ENCODE measurements at places on chromosomes 16 and 17. TPM values are rescaled to one million over a fixed set of nuclear protein-coding genes. Genes with fewer than 3 reads are reported as not detected.

Gene PRSS53
- total RNA-seq, result 7.5 TPM

Gene SEZ6L2
- 0.21 TPM for total RNA-seq

Gene TPPP3
- 2.8 TPM for total RNA-seq

Gene OR4D1
- total RNA-seq, result not detected

Gene C16orf82
- not detected for total RNA-seq

Gene SLC13A2
- not detected for total RNA-seq

Gene KRT24
- not detected for total RNA-seq

Gene HYDIN
- 1.2 TPM for total RNA-seq

Gene GRAP
- total RNA-seq, result 1.8 TPM

Gene PDE6G
- not detected for total RNA-seq

Gene NTN3
- not detected for total RNA-seq

Gene SEPTIN1
- total RNA-seq, result not detected

Gene NUFIP2
- total RNA-seq, result 11.0 TPM

Gene KRT20
- total RNA-seq, result not detected

Gene CDRT15L2
- not detected for total RNA-seq

Gene MYO15A
- 2.0 TPM for total RNA-seq

Gene SMIM22
- total RNA-seq, result not detected

Gene C17orf50
- not detected for total RNA-seq

Gene CMTM1
- total RNA-seq, result not detected

Gene CACNA1H
- 57.5 TPM for total RNA-seq

Gene CA5A
- not detected for total RNA-seq

Gene HNF1B
- total RNA-seq, result not detected

Gene HOXB4
- 20.4 TPM for total RNA-seq

Gene ABAT
- total RNA-seq, result 1.8 TPM

Gene SLC25A39
- 182 TPM for total RNA-seq

Gene PRPF8
- 114 TPM for total RNA-seq

Gene PRSS36
- 1.4 TPM for total RNA-seq

Gene ACAP1
- 12.0 TPM for total RNA-seq

Gene LMF1
- total RNA-seq, result 26.9 TPM

Gene KRT33A
- not detected for total RNA-seq

Gene AOC3
- 128 TPM for total RNA-seq

Gene CES3
- total RNA-seq, result not detected

Gene RND2
- total RNA-seq, result 7.3 TPM

Gene RPL13
- total RNA-seq, result 8,360 TPM

Gene SLC16A6
- total RNA-seq, result not detected

Gene CPHXL2
- total RNA-seq, result not detected

Gene SLC9A5
- 13.5 TPM for total RNA-seq

Gene RMI2
- not detected for total RNA-seq

Gene KRTAP9-4
- total RNA-seq, result not detected

Gene HSPB9
- not detected for total RNA-seq
